ENCODE measurements at places on chromosomes 1 and 21. TPM values are rescaled to one million over a fixed set of nuclear protein-coding genes. Genes with fewer than 3 reads are reported as not detected.

DNA sequence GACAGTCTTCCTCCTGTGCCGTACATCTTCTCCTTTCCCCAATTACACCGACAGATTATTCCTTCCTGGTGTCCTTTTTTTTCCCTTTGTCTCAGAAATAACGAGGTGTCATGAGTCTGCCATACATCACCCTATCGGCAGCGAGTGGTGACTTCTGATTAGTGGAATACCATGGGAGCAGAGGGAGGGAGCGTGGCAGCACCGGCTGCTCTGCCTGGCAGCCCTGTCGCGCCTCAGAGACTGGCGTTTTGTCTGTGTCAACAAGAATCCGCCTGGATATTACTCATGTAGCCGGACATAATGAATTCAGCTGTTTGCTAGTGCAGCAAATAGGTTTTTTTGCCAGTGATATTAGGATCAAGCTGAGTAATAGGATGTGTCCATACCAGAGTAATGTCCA is 51.8 kb downstream of the UTP25 start:
- no peaks in the 10 kb centered on the region for H3K36me3 ChIP-seq
- DNase-seq, result peak; percentile 2
- no peaks in the 10 kb centered on the region for H3K4me1 ChIP-seq
- H3K27ac ChIP-seq, result no peak overlapping the region

The TFF2 gene
- total RNA-seq, result not detected

DNA sequence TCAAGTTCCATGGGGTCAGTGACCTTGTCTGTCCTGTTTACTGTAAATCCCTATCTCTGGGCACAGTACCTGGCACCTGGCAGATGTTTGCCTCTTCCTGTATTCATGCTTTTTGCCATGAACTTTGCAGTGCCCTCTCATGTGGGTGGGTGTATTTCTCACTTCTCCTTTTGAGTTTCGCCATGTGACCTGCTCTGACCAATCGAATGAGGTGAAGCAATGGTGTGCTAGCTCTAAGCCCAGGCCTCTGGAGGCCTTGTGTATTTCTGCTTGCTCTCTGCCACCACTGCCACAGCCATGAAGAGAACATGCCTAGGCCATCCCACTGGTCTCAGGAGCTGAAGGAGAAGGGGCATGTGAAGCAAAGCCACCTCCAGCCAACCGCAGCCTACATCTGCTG is 185.5 kb upstream of the ZC3H12A start:
- H3K4me1 ChIP-seq, result no peaks in the 10 kb centered on the region
- H3K27ac ChIP-seq, result no peak overlapping the region
- no peaks in the 10 kb centered on the region for H3K27me3 ChIP-seq
- H3K36me3 ChIP-seq, result no peaks in the 10 kb centered on the region
- H3K4me3 ChIP-seq, result no peak overlapping the region
- DNase-seq, result no peak

The SPRR2G gene
- total RNA-seq, result not detected

The CFAP410 gene
- 20.1 TPM for total RNA-seq

- no peaks in the 10 kb centered on the region for H3K27me3 ChIP-seq
- no peak for DNase-seq
- no peak overlapping the region for H3K27ac ChIP-seq
- no peak overlapping the region for H3K4me3 ChIP-seq
- H3K36me3 ChIP-seq, result no peaks in the 10 kb centered on the region
- no peaks in the 10 kb centered on the region for H3K4me1 ChIP-seq
Observed at GRCh38 chr1:64194168-64195080, 9.0 kb upstream of the UBE2U start.

GRCh38 chr1:217867446-217867995 is 236.4 kb downstream of the SPATA17 start:
- H3K4me3 ChIP-seq, result no peak overlapping the region
- H3K27ac ChIP-seq, result no peak overlapping the region
- H3K27me3 ChIP-seq, result no peaks in the 10 kb centered on the region

DNA sequence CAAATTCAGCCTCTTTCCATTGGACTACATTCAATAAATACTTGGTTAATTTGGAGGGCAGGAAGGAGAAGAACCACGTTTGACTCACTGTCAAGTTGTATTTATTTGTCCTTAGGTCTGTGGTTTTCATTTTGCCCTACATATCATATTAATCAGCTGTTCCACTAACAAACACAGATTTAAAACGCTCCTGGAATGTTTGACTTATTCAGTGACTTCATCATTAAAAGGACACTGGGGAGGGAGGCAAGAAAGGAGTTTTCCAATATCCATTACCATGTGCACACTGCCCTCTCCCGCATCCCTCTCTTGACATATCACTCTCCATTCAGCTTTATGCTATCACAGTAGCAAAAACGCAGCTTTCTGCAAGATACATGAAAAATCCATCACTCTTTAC is 98.2 kb upstream of the C1orf87 start:
- no peaks in the 10 kb centered on the region for H3K36me3 ChIP-seq
- no peak overlapping the region for H3K27ac ChIP-seq
- H3K4me3 ChIP-seq, result no peak overlapping the region
- DNase-seq, result no peak
- H3K4me1 ChIP-seq, result no peaks in the 10 kb centered on the region

DNA sequence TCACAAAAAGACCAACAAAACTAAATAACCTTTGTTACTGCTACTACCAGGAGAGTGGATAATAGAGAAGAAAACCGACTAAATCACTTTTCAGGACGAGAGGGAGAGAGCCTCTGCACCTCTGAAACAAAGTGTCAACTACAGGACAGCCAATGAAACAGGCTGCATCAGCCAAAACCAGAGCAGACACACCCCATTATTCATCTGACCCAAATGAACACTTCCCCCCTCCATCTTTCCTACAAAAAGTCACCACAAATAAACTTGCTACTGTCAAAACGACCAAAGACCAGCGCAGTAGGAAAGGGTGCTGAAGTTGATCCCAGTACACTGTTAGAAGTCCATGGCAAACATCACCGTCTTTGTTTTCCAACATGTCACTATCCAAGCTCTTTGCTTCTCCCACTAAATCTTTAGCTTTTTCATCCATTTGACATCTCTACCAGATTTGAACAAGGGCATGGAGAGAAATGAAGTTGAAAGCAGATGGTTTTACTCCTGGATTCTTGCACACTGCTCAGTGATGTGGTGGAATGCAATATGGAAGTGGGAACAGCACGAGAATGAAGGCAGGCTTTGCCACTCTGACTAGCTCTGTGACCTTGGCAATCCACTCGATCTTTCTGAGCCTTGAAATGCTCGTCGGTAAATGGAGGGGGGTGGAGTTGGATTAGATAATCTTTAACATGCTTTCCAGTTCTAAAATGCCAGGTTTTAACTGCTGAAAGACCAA is 20.5 kb downstream of the DSTYK start:
- H3K4me3 ChIP-seq, result peak overlapping the region; percentile 34
- peak; percentile 73 for DNase-seq
- H3K27me3 ChIP-seq, result no peaks in the 10 kb centered on the region
- peaks cover 40% of the 10 kb centered on the region for H3K4me1 ChIP-seq
- peak overlapping the region; percentile 52 for H3K27ac ChIP-seq

GRCh38 chr21:20946701-20947100 is 51.5 kb upstream of the NCAM2 start:
- no peak overlapping the region for H3K4me3 ChIP-seq
- no peak for DNase-seq
- no peaks in the 10 kb centered on the region for H3K36me3 ChIP-seq
- no peaks in the 10 kb centered on the region for H3K4me1 ChIP-seq

- no peaks in the 10 kb centered on the region for H3K4me1 ChIP-seq
- H3K27ac ChIP-seq, result no peak overlapping the region
- no peaks in the 10 kb centered on the region for H3K27me3 ChIP-seq
- no peak for DNase-seq
Observed at GRCh38 chr1:5571861-5572401, 420.3 kb downstream of the NPHP4 start.

GRCh38 chr1:243849421-243850201 is 432 bp downstream of the AKT3 start:
- H3K27me3 ChIP-seq, result peaks cover 3% of the 10 kb centered on the region
- peak overlapping the region; percentile 36 for H3K4me3 ChIP-seq
- H3K36me3 ChIP-seq, result no peaks in the 10 kb centered on the region
- peaks cover 5% of the 10 kb centered on the region for H3K4me1 ChIP-seq
- H3K27ac ChIP-seq, result no peak overlapping the region
